Urothelium cell line (cell line): ENCODE measurements at places on chromosomes 2 and 18.

GRCh38 chr18:9809697-9810096, 76.1 kb upstream of the TXNDC2 start:
- DNase-seq, result no peak

GRCh38 chr18:23357996-23358594, 95.0 kb upstream of the RIOK3 start:
- no peak for DNase-seq

DNA sequence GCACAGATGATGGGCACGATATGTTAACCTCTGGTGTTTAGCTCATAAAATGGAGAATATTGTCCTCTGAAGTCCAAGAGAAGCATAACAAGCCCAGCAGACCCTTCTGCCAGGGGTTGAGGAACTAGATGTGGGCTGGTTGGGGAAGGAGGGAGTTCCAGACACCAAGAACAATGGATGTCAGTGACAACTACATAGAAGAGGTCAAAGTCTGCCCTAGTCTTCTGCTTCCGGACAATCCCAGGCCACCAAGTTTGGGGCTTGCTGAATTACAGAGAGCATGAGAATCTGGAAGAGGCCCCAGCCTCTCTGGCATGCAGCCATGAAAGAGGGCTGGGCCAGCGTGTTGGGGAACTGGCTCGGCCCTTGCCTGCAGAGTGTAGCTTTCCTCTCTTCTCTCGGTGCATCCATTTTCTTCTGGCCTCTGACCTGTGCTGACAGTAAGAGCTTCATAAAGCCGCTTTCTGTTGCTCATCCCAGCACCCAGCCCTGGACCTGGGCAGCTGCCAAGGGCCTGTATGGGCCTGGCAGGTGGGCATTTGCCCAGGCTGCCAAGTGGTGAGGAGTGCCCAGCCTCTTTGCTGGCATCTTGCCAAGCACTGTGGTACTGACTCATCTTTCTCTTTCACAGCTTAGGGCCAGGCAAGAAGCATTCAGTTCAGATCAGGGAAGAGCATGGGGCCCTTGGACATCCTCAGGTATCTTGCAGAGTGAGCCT, 14.6 kb upstream of the LAPTM4A start:
- DNase-seq, result peak; percentile 92

DNA sequence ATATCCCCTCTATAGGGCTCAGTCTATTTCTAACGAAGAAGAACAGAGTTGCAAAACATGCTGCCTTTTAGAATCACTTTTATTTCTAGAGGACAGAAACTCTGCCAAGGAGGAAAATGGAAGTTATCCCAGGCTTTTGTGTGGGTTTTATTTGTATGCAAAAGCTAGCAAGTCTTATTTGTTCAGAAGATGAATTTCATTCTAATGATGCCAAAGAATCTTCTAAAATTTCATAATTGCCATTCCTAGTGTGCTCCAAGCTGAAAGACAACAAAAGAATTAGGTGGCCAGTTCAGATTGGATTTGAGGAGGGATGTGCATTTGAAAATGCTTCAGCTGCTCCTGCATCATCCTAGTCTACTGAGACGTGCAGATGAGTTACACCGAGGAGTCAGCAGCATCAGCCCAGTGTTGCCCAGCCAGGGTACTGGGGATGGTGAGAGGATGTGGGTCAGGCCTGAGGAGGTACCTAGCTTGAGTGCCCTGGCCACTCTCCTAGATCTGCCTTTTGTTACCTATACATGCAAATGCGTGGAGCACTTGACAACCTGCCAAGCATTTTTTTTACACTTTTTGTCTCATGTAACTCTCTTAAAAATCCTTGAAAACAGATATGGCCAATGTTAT, 80.1 kb downstream of the KCNS3 start:
- DNase-seq, result no peak

- no peak for DNase-seq
Observed at GRCh38 chr2:143526498-143526897, 397.3 kb downstream of the ARHGAP15 start.

- DNase-seq, result no peak
Observed at GRCh38 chr18:1147730-1148129, 243.1 kb downstream of the ADCYAP1 start.

- DNase-seq, result no peak
Observed at GRCh38 chr2:183623227-183623626, 499.0 kb downstream of the NUP35 start.

- no peak for DNase-seq
Observed at GRCh38 chr18:58808349-58808748, 56.3 kb upstream of the ZNF532 start.

GRCh38 chr2:58870704-58871103, 629.6 kb upstream of the FANCL start:
- DNase-seq, result no peak

- DNase-seq, result no peak
Observed at GRCh38 chr2:231816327-231817026, 30.2 kb downstream of the COPS7B start.

- no peak for DNase-seq
Observed at GRCh38 chr2:143730155-143730952, 601.1 kb downstream of the ARHGAP15 start.

DNA sequence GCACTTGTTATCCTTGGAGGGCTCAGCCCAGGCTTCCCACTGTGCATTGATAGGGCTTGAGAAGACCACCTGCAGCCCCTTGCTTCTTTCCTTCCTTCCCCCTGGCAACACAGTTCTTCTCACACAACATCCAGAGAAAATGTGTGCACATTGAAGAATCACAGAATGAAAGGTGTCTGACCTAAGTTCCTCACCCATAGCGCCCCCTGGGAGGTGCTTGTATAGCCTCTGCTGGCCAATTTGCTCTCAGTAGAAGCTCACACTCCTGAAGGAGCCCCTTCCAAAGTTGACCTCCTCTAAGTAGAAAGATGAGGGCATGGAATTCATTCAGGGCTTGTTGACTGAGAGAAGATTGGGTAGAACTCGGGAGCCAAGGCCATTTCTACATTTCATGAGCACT, 758.4 kb upstream of the KLHL29 start:
- no peak for DNase-seq

DNA sequence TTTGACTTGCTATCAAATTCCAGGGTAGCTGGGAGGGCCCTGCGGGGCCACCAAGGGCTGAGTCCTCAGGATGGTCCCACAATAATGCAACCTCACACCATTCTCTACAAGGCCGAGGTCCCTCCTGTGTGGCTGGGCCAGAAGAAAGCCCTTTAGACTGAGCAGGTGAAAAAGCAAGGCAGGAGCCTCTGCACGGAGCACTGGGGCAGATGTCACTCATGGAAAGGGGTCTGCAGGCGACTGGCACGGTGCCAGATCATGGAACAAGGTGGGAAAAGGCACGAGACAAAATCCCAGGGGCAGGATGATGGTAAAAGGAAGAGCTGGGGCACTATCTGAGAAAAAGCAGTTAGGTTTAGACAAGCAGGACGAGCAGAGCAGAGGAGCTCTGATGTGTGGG, 16.1 kb downstream of the HJURP start:
- DNase-seq, result no peak

- no peak for DNase-seq
Observed at GRCh38 chr2:199055336-199055735, 402.4 kb downstream of the SATB2 start.
